ENCODE measurements at places on chromosomes 16 and 17.

DNA sequence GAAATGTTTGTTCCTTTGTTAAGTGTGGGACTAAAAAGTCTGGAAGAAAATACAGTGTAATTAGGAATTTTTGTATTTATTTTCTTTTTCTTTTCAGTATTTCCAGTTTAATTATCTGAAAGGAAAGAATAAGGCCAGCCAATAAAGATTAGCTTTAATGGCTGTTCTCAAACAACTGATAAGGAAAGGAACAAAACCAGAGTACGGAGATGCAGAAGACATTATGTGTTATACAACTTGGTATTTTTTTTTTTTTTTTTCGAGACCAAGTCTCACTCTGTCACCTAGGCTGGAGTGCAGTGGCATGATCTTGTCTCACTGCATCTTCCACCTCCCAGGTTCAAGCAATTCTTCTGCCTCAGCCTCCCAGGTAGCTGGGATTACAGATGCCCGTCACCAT, 47.5 kb downstream of the SNTB2 start:
- DNase-seq: no peak

GRCh38 chr16:66512272-66513110, 37.4 kb downstream of the TK2 start:
- peak; percentile 80 for DNase-seq

DNA sequence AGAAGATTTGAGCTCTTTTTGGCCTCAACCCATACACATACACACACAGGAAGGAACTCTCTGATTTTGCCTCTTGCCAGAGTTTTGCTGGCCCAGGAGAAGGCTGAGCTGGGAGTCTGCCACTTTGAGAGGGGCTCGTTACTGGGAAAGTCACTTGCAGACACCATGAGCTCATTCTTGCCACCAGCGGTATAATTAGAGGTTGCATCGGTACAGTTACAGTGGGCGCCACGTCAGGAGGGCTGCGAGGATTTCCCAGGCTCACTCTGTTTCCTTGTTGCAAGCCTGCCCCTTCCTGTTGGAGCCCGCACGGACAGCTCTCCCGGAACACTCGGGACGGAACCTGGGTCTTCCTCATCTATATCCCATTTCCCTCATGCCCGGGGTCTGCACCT, 3.1 kb upstream of the SDK2 start:
- DNase-seq: no peak

GRCh38 chr16:53429221-53429943, 4.9 kb upstream of the RBL2 start:
- DNase-seq: no peak

DNA sequence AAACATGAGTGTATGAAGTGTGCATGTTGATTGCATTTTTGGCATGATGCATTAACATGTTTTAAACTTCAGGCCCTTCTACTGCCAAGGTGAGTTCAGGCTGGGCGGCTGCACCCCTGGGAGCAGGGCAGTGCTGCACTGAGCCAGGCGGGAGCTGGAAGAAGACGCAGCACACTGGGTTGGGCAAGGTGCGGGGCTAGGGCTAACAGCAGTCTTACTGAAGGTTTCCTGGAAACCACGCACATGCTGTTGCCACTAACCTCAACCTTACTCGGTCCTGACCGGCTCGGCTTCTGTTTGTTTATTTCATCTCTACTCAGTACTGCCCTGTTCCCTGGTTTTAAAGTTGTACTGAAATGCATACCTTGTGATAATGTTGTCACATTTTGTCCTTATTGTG, 61.0 kb downstream of the MAP2K4 start:
- DNase-seq: no peak

GRCh38 chr17:1650731-1651558, 1.3 kb upstream of the RILP start:
- DNase-seq: no peak

DNA sequence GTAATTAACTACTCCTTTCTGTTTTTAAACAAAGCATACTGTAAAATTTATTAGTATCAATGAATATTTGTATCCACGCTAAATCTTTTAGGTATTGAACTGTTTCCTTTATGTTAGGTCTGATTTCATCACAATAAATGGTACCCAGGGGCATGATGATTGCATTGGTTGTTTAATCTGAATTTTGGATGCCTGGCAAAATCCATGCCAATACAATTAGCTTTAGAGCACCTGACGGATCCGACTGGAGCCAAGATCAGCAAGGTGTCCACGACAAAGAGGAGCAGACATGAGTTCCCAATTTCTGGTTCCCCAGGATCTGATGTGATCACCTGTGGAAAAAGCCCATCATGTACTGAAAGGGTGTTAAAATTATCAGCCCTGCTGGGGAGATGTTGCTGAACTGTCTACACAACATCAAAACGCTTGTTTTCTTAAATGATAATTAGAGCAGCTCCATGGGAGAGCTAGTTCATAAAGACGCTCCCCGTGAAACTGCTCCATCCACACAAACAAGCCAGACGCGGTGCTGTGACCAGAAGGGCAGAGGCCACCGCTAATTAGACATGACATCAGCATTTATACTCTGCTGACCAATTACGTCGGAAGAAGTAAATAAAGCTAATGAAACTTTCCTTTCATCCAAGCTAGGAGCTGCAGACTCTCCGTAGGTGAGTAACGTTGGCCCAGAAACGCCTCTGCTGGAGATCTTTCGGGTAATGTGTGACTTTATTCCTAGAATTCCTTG, 151.7 kb downstream of the CPPED1 start:
- no peak for DNase-seq

DNA sequence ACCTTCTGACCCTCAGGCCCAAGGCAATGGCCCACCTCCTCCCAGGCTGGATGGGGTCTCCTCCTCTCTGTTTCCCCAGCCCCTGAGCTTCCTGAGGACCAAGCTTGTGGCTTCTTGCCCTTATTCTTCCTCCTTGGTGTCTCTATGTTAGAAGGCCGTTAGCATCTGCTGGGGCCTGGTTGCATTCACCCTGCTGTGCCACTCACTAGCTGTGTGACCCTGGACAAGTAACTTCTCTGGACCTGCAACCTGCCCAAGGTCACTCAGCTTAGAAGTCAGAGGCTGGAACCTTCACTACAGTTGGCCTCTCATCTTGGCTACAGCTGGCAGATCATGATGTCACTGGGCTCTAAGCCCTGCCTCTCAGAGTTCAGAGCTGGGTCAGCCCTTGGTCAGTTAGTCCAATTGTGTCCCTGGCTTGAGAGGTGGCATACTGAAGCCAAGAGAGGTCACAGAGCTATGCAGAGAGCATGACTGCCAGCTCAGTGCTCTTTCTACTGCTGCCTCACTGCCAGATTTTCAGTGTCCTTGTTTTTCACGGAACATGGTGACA, 3.0 kb downstream of the MT2A start:
- DNase-seq: peak; percentile 83

DNA sequence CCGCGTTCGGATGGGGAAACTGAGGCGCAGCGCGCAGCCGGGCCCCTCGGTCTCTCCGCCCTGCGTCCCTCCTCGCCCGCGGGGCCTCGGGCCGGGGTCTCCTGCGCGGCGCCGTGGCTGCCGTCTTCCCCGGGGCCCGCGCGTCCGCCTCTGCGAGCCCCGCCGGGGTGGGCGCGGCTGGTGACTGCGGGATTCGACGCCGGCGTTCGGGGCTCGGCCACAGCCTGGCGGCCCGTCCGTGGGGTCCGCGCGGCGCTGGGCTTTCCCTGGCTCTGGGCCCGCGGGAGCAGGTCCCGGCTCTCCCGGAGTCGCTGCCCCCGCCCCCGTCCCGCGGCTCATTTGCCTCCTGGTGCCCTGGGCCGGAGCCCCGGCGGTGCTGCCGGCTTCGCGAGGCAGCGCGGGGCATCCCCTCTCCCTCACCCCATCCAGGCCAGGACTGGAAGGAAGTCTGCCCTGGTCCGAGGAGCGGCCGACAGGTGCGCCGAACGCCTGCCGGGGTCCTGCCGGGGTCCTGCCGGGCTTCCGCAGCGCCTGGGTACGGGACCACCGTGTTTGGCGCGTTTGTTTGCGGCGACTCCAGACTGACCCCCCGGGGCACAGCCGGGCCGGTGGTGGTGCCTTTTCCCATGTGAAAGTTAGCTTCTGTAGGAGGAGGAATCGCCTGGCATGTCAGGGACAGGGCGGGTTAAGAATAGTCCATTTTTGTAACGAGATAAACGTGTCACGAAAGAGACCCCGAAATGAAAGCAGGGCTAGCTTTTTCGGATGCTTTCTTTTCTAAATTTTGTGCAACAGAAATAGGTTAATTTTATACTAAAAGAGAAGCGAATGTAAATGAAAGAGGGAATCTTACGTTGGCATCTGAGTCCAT, 671 bp downstream of the CHMP6 start:
- no peak for DNase-seq

- DNase-seq: no peak
Measured at GRCh38 chr17:35313875-35314409, 59.5 kb downstream of the SLFN11 start.

- no peak for DNase-seq
Measured at GRCh38 chr17:71237903-71238538, 882.8 kb upstream of the SOX9 start.
